ENCODE measurements at places on chromosomes 13 and 19.

GRCh38 chr13:78256484-78256883, 337.9 kb upstream of the EDNRB start:
- DNase-seq = no peak

DNA sequence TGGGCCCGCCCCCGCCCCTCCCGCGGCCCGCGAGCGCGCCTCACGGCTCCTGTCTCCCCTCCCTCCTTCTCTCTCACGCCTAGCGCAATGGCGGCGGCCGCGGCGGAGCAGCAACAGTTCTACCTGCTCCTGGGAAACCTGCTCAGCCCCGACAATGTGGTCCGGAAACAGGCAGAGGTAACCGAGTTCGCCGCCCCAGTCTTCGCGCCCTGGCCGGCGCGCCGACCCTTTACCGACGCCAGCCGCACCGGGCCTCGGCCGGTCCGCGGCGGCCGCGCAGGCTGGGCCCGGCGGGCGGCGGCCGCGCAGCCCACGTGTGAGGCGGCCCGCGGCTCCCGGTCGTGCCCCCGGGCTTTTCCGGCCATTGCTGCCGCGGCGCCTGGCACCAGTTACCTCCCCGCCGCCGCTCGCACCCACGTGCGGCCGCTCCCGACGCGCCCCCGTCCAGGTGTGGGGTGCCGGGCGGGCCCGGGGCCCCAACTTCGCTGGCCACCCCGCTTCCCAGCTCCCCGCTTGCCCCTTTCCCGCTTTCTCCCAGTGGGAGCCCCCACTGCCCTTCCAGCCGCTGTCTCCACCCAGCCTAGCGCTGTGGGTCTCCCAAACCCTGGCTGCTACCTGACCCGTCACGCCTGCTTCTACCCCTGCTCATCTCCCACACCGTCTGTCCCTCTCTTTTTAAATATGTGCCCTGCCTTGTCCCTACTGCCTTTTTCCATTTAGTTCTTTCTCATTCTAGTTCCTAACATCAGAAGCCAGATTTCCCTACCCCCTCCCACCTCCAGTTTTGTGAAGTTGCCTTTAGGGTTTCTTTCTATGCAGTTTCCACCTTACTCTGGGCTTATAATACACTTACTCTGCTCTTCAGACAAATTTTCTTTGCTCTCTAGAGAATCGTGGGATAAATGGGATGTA, 23.4 kb downstream of the IPO5 start:
- DNase-seq = no peak

DNA sequence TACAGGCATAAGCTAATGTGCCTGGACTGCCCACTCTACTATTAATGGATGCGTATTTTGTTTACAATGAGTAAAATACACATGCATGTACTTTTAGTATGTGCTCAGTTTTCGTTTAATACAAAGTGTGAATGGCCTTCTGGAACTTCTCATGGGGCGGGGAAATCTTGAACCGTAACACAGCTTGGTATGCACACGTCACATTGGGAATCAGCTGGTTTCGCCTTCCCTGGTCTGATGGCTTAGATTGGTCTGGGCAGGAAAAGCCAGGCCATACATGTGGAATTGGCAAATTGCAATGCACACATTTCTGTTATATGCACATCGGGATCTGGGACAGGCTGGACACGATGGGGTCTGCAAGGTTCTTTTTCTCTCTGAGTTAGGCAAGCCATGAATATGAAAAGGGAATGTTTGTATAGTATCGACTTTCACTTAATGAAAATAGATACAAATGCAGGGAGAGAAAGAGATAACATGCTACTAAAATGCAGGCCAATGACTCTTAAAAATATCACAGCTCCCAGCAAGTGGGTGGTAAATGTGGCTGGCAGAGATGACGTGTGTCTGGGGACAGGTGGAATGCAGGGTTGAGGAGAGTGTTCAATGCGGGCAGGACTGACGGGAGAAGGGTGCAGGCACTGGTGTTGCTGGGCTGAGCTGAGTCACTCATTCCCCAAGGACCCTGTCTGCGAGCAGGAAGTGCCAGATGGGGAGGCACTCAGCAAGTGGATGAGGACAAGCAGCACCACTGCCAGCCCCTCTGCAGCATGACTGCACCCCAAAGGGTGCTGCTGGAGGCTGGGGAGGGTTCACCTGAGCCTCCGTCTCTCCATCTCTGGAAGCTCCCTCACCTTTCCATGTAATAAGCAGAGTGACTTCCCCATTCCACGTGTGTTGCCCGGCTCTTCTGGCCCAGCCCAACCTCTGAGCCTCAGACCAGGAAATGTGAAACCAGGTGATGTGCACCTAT, 204.0 kb upstream of the GPR12 start:
- no peak for DNase-seq

DNA sequence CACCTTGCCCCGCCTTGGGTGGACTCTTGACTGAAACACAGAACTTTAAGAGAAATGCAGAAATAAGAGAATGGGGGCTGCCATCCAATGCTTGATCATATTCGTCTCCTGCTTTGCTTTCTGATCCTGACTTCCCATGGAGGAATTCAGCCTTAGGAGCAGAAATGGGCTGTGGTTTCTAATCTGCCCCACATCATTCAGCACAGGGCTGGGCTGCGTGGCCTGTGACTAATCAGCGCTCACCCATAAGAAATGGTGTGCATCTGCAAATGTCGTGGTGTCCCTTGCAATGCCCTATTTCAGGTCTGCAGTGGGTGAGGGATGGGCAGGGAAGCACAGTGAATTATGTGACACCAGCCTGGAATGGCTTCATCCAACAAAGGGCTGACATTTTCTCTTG, 60.7 kb upstream of the URI1 start:
- no peak for DNase-seq

- no peak for DNase-seq
Observed at GRCh38 chr19:15285896-15286591, 46.3 kb downstream of the BRD4 start.

DNA sequence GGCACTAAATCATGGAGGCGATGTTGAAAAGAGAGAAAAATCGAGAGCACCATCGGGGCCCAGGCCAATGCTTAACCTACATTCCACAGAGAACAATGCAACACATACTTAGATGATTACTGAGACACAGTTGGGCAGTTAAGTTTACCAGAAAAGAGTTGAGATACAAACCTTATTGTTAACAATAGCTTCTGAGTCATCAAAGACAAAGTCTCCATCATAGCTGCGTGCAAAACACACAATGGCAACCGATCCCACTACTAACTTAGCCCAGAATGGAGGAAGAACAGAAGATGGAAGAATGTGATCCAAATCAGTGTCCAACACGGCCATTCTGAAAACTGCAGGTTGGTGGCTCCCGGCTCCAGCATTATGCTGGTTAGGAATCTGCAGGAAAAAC, 6.2 kb downstream of the TMTC4 start:
- DNase-seq = no peak

DNA sequence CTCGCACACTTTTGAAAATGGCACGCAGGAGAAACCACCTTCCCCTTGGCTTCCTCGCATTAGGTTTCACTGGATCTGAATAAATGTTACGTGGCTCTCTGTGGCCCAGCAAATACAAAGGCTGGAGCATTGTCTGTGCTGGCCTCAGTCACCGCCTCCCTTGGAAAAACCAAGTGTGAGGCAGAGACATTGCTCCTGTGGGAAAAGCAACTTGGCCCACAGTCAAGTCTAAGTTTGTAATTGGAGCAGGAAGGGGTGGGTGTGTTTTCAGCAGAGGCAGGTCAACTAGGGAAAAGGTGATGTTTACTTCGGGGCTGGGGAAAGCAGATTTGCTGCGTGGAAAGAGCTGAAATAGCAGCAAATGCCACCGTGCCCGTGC, 101.6 kb downstream of the IRS2 start:
- no peak for DNase-seq

GRCh38 chr13:108407495-108407894, 138.0 kb downstream of the TNFSF13B start:
- no peak for DNase-seq

DNA sequence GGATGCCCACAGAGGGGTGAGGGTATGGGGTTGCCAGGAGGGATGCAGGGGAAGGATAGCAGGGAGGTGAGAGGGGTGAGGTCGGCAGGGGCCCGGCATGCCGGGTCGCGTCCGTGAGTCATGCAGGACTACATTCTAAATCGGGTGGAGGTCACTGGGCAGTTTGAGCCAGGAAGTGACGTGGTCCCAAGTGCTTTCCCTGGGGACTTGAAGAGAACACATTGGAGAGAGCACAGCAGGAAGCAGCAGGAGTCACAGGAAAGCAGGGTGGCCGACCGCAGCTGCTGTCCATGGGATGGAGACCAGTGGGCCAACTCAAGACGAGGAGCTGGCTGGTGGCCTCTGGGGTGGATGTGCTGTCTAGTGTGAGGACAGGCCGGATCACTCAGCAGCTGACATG, 92.0 kb upstream of the WASF3 start:
- no peak for DNase-seq

DNA sequence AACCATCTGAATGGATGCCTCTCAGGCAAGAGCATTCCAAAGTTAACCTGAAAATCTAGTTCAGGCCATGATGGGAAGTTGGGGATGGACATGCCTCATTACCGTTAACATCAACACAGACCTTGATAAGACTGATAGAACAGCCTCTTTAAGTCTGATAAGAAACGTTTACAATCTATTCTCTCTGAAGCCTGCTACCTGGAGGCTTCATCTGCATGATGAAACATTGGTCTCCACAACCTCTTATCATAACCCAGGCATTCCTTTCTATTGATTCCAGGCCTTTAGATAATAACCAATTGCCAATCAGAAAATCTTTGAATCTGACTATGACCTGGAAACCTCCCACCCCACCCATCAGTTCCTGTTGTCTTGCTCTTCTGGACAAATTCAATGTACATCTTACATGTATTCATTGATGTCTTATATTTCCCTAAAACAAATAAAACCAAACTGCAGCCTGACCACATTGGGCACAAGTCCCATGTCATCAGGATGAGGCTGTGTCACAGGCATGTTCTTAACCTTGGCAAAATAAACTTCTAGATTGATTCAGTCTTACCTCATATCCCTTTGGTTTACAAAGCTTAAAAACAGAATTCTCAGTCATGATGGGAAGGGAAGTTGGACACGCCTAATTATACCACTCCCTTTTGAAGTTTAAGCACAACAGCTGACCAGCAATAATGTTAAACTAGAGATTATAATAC, 843.8 kb upstream of the SPRY2 start:
- DNase-seq = no peak

DNA sequence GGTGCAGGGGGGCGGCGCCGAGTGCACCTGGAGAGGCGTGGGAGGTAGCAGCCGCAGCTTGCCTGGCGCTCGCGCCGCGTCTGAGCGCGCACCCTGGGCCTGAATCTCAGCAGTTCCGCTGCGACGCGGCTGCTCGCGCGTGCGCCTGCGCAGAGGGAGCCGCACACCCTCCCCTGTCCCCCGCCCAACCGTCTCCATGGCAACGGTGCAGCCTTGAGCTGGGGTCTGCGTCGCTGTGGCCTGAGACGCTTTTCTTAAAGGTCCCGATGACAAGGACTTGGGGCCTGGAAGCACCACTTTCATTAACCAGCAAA, at the start of gene PNMA8B:
Gene PNMA8B (minus strand): TSS at position 82 of the 314 bp plus-strand sequence. CDS start 402 bp downstream, outside the sequence.
- peak; percentile 68 for DNase-seq

DNA sequence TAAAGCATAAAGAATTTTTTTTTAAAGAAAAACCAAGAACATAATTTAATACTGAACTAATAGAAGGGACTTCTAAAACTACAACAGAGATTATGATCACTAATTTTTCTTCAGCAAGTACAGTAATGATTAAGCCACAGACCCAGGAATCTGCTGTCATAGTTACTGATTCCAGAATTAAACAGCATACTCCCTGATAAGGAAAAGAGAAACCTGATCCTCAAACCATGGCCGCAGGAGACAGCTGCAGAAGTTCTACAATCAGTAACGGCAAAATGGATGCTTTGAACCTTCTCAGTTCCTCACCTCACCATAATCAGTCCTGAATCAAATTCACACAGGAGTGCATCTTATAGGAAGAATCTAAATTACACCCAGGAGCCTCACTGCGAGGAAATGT, 939.0 kb upstream of the SLITRK1 start:
- no peak for DNase-seq

DNA sequence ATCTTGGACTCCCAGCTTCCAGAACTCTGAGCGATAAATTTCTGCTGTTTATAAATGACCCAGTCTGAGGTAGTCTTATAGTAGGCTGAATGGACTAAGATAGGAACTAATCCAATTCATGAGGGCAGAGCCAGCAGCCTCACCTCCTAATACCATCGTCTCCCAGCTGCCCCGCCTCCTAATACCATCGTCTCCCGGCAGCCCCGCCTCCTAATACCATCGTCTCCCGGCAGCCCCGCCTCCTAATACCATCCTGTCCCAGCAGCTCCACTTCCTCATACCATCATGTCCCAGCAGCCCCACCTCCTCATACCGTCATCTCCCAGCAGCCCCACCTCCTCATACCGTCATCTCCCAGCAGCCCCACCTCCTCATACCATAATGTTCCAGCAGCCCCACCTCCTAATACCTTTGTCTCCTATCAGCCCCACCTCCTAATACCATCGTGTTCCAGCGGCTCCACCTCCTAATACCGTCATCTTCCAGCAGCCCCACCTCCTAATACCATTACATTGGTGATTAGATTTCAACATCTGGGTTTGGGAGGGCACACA, 2.4 kb upstream of the ARGLU1 start:
- peak; percentile 61 for DNase-seq

DNA sequence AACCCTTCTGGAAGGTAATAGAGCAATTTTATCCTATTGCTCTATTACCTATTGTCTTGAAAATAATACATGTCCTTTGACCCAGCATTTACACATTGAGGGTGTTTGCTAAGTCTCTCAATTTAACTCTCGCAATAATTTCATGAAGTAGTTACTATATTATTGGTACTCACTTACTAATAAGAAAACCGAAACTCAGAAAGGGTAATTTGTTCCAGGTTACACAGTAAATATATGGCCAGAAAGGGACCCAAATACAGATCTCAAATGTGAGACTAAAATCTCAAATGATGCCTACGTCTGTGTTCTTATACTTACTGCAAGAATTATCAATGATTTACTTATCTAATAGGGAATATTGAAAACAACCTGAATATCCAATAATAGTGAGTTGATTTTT, 29.7 kb upstream of the FAM216B start:
- DNase-seq = no peak

DNA sequence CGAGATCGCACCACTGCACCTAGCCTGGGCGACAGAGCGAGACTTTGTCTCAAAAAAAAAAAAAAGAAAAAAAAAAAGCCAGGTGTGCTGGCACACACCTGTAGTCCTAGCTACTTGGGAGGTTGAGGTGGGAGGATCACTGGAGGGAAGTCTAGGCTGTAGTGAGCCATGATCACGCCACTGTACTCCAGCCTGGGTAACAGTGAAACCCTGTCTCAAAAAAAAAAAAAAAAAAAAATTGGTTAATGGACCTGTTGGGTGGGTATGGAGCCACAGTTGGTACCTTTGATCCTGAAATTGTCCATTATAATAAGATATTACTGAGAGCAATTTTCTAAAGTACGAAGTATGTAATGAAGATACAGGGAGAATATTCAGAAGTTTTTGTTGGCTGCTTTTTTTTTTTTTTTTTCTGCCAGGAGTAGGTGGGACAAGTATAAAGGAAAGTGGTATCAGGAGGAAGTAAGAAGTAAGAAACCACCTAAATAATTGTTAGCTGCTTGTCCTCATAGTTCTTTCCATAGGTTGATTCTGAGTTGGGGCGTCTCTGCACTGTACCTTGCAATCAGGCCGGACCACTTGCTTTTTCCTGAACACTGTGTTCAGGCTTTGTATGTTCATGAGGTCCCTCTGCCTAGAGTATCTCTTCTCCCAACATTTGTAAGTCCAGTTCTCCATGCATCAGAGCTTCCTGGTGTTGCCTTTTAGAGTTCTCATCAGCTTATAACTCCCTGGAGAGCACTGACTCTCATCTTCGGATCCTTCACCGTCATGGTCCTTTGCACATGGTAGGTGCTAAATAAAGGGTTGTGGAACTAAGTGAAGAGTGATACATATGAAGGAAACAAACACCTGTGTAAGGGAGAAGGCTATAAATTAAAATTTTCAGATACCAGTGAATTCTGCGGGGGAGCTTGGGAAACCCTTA, 31.7 kb downstream of the ARHGAP35 start:
- DNase-seq = no peak
